ENCODE measurements at places on chromosomes 11 and 22.
A peak's percentile ranks its signal among the peaks of the same experiment; 100 is the strongest.

- peak; percentile 90 for DNase-seq
Observed at GRCh38 chr11:123580557-123581275, 73.7 kb downstream of the SCN3B start.

DNA sequence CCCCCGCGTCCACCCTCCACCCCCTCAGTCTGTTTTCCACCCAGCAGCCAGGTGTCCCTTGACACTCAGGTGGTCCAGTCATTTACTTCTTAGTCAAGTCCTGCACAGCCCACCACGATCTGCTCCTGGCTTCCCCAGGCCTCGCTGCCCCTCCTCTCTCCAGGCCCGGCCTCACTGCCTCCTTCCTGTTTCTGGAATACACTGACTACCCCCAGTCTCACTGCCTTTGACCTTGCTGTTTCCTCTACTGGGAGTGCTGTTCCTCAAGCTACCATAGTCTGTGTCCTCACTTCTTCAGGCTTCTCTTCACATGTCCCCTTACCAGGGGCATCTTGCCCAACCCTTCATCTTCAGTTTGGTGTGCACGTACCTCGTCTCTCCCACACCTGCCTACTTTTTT is 7.4 kb downstream of the MCM5 start:
- DNase-seq: no peak

GRCh38 chr22:32512267-32512982 is 37.8 kb downstream of the FBXO7 start:
- DNase-seq: no peak

GRCh38 chr11:56846631-56847576 is 98.4 kb upstream of the OR9G4 start:
- no peak for DNase-seq

GRCh38 chr11:68658097-68658496 is 26.2 kb upstream of the GAL start:
- no peak for DNase-seq

- no peak for DNase-seq
Observed at GRCh38 chr11:119422809-119423508, at the start of gene THY1. TSS of gene THY1 (minus strand) at chr11:119423172. CDS start at chr11:119420905, 2,267 bp downstream.
